ENCODE measurements at places on chromosomes 6 and 20.

- no peak for DNase-seq
These were observed 146.6 kb upstream of the LAMP5 start for GRCh38 chr20:9367746-9368145.

- no peak for DNase-seq
These were observed 39.2 kb downstream of the ZFP64 start for GRCh38 chr20:52152416-52152815.

DNA sequence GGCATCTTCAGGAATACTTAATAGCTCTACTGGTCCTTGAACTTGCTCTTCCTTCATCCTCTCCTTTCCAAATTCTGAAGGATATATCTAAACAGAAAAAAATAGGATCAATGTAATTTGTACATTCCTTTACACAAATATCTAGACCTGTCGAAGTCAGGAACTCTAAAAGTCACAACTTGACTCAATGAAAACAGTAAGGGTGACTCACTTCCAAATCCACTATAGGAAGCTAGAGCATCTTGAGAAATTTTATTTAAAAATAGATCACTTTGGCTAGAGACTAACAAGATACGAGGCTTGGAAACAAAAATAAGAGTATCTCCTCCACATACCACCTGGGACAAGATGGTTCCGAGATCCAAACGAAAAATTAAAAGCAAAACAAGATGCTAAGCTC lies 12.2 kb downstream of the ESF1 start:
- no peak for DNase-seq

- DNase-seq = no peak
These were observed 1040.7 kb upstream of the FLRT3 start for GRCh38 chr20:15378151-15378550.

GRCh38 chr20:38924718-38925117 lies 1.5 kb upstream of the FAM83D start:
- no peak for DNase-seq

DNA sequence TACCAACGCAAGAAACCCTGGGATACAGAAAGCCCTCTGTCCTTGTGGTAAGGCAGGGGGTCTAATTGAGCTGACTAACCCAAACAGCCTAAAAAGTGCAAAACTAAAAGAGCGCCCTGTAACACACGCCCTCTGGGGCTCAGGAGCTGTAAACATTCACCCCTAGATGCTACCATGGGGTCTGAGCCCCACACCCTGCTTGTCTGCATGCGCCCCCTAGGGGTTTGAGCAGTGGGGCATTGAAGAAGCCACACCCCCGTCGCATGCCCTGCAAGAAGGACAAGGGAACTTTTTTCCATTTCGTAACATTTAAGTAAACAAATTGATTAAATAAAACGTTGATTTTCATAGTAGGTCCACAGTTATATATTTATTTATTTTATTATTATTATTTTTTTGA lies 616.9 kb upstream of the MAN1A1 start:
- no peak for DNase-seq
